ENCODE measurements at places on chromosomes 6 and 20. TPM values are rescaled to one million over a fixed set of nuclear protein-coding genes. Genes with fewer than 3 reads are reported as not detected.

Gene VIP
- total RNA-seq, result not detected

Gene TNNC2
- total RNA-seq, result 0.84 TPM

Gene UQCC2
- 94.5 TPM for total RNA-seq

Gene COL10A1
- total RNA-seq, result 0.17 TPM

Gene NFATC2
- total RNA-seq, result 0.15 TPM

Gene POU3F2
- not detected for total RNA-seq

Gene ZSCAN16
- 1.7 TPM for total RNA-seq

Gene CAGE1
- not detected for total RNA-seq

Gene GLP1R
- not detected for total RNA-seq

Gene RBM24
- total RNA-seq, result 3.1 TPM

Gene CALHM5
- 1.5 TPM for total RNA-seq

Gene C20orf144
- 0.84 TPM for total RNA-seq

Gene C20orf96
- 2.8 TPM for total RNA-seq

Gene ZSCAN23
- 1.5 TPM for total RNA-seq

Gene PLA2G7
- total RNA-seq, result not detected

Gene OOEP
- total RNA-seq, result not detected

Gene CLDN20
- not detected for total RNA-seq

Data from bronchus fibroblast of lung (primary cell).